Cortex of kidney (tissue), 1 donor: ENCODE measurements at places on chromosomes 12 and 14.

- no peak for DNase-seq
These were observed 126.7 kb upstream of the HIF1A start for GRCh38 chr14:61568572-61569011.

DNA sequence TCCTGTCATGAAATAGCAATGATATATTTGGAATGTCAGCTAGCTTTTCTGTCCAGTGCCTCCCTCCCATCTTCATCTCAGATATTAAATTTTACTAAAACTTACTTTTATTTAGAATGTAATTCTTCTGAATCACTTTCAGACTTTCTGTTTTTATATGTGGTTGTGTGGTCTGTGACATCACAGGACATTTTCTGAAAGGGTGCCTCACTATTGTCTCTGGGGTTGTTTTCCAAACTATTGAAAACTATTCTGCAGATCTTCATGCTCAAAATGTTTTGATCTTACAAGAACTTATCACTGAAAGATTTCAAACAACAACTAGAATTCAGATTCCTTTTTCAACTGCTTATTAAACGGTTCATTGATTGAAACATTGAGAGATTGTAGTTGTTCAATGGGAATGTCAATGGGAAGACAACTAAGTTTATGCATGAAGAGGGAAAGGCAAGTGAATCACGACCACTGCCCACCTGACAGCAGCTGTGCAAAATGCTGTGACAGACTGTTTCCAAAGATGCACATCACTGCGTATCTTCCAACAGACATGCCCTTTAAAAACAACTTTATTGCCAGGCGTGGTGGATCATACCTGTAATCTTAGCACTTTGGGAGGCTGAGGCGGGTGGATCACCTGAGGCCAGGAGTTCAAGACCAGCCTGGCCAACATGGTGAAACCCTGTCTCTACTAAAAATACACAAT, 51.3 kb downstream of the KLRG1 start:
- no peak for DNase-seq

DNA sequence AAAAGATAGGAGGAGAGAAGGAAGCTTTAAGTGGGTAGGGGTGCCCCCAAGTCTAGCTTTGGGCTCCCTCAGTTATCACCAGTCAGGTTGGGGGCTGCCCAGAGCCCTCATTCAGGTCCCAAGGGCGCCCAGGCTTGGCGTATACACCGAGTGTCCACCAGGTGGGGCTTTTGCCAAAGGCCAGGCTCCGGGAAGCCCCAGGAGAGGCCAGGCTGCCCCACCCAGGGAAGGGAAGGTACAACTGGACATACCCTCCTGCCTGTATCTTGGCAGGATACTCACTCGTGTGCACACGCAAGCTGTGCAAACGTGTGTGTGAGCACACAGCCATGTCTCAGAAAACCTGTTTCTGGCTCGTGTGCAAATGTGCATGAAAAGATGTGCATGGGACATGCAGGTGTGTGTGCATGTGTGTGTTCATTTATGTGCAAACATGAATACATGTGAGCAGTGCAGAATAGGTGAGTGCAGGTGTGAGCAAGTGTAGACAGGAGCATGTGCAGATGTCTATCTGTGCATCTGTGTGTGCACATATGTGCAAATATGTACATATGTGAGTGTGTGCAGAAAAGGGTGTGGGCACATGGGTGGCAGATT, 103.9 kb upstream of the MYL2 start:
- DNase-seq, result no peak

DNA sequence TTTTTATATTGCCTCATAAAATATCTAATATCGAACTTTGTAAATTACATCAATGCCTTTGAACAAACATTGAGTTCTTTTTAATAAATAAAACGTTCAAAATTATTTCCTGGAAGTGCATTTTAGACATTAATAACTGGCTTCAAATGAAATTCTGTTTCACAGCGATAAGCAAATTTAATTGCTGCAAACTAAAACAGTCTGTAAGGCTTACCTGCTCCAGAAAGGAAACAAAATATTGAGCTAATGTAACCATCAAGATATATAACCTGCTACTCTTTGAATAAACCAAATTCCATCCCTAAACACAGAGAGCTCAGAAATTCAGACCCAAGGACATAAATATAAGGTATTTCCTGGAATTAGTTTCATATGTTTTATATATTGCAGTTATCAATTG, 651.3 kb downstream of the MED13L start:
- no peak for DNase-seq

DNA sequence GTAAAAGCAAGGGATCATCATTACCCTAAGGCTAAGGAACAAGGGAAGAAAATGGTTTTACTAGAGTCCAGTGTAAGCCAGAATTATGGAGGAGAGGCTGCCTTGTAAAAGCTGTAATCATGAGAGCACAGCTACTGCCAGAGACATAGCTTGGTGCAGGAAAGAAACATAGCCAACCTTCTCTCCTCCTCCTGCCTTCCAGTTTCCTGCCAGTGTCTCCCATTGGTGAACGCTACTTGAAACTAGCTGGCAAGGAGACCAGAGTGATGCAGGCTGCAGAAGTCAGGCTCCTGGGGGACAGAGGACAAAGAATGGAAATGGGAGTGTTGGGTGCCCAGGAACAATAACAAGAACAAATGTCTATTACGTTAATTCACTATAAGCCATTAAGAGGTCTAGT, 158.5 kb downstream of the NELL2 start:
- DNase-seq, result no peak

- no peak for DNase-seq
These were observed 9.5 kb upstream of the GSG1 start for GRCh38 chr12:13112968-13113367.
